Tibial nerve (tissue), 4 donors: ENCODE measurements at places on chromosomes 5 and 9. TPM values are rescaled to one million over a fixed set of nuclear protein-coding genes. Genes with fewer than 3 reads are reported as not detected.

The ERP44 gene
- total RNA-seq = 10.9 TPM

- no peak for DNase-seq
These were observed 96.2 kb downstream of the PLK2 start for GRCh38 chr5:58363461-58364249.

DNA sequence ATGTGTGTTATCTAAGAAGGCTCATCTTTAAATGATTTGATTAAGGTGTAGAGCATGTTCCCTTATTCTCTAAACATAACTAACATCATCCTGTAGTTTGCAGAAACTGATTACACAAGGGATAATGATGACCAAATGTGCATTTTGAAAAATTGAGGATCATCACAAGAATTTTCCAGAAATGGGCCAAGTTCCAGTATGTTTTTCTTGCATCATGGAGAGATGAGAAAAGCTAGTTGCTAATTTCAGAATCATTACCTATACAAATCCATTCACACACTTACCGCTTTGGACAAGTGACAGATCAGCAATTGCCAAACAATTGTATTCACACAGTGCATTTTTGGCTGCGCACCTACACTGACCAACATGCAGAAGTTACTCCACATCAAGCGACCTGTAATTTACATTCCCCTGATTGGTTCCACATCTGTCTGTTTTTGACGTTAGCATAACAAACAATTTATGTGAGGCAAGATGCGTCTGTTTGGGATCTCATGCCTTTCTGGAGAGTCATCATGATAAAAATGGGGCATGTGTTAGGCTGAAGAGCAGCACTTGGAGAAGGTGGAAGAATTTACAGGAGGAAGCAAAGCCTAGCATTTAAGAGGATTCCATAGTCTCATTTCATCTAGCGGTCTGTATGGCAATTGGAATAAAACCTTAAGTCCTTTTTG is 2.8 kb upstream of the BNC2 start:
- DNase-seq = no peak

The SLC45A2 gene
- total RNA-seq = not detected

DNA sequence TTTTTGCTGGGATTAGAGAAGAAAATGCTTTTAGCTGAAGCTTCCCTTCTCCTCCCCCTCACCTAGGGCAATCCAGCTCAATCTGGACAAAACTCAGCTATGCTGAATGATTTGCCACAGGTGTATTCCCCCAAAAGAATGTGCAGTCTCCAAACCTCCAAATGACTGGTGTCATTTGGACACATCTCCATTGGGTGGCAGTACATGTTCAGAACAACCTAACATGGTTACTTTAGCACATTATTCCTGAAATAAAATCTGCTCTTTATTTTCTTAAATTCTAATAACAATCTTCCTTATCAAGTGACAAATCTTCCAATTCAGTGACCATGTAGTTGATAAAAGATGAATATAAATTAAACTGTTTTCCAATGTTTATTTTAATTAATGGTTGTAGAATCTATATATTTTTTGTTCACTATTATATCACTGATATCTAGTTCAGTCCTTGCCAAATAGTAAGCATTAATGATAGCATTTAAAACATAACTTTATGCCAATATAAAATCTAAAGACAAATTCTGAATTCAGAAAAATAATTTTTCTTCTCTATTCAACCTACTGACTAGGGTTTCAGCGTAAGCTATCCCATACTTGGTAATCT is 61.3 kb upstream of the MOCS2 start:
- DNase-seq = peak; percentile 45

DNA sequence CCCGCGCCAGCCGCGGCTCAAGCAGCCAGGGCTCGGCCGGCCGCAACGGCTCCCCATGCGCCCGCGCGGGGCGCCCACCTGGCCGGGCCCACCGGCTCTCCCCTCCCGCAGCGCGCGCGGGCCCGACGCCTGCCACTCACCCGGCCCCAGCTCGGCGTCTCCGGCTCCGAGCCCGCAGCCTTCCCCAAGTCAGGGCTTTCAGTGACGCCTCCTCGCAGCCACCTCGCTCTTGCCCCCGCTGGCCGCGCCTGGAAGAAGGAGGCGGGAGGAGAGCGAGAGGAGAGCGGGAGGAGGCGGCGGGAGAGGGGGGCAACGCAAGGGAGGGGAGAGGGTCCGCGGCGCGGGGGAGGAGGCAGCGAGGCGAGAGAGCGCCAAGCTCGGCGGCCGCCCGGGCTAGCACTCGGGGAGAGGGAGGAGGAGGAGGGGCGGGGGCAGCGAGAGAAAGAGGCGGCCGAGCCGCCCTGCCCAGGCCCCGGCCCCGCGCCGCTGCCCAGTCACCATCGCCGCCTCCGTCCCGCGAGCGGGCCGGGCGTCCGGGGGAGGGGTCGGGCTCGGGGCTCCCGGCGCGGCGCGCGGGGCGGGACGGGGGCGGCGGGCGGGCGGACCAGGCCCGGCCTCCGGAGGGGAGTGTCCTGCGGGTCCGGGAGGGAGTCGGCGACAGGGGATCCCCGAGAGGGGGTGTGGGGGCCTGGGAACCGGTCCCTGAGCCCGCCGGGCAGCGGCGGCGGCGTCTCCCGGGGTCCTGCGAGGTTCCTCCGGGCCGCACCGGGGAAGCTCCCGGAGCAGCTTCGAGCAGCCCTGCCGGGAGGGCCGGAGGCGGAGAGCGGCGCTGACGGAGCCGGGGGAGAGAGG is at the start of gene LHFPL2:
Gene LHFPL2 (minus strand): TSS at position 414 of the 852 bp plus-strand sequence. CDS start 138,559 bp downstream, outside the sequence.
- peak; percentile 63 for DNase-seq

DNA sequence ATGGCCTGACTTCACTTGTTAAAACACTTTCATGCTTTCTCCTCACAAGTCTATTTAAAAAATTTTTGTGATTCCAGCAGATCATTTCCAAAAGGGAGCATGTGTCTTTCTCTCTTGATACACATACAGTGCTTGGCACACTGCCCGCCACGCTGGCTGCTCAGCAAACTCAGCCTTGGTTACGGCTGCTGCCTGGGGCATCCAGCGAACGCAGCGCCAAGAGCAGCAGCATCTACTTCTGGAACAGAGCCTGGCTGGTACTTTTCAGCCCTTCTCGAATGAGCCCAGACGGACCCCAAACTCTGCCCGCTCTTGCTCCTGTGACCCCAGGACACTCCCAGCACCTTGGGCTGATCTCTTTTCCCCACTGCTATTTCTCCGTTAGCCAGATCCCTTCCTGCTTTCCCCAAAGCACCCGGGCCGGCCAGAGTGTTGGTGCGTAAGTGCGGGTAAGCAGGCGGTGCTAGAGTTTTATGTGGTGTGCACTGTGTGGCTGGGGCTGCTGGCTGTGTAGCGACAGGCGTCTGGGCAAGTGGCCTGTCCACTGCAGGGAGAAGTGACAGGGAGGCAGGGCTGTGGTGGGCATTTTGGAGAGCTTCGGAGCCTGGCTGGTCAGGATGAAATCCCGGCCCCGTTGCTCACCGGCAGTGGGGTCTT is 73.2 kb downstream of the SH3PXD2B start:
- peak; percentile 73 for DNase-seq

DNA sequence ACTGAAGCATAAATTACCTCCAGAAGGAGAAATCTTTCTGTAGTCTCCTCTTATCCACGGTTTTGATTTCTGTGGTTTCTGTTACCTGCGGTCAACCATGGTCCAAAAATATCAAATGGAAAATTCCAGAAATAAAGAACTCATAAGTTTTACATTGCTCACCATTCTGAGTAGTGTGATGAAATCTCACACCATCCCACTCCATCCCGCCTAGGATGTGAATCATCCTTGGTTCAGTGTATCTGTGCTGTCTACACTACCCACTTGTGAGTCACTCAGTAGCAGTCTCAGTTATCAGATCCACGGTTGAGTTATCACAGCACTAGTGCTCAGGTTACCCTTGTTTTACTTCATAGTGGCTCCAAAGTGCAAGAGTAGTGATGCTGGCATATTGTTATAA is 371.2 kb downstream of the NFIB start:
- DNase-seq = no peak

GRCh38 chr5:167754501-167755021 is 536.9 kb upstream of the WWC1 start:
- DNase-seq = no peak

DNA sequence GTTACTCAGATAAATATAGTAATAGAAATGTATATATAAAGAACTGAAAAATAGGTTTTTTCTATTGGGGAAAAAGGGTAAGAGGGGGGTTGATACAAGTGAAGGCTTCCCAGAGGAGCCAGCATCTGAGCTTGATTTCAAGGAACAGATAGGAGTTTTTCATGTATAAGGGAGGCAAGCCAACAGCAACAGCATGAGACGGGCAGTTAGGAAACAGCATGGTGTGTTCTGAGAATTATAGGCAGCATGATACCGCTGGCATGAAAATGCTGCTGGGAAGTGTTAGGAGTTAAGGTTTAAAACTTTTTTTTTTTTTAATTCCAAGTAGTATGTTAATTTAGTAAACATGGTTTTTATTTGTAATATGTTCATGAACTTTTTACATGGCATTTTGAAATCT is 9.7 kb downstream of the CDC37L1 start:
- no peak for DNase-seq

The ACSL6 gene
- total RNA-seq = 3.3 TPM

DNA sequence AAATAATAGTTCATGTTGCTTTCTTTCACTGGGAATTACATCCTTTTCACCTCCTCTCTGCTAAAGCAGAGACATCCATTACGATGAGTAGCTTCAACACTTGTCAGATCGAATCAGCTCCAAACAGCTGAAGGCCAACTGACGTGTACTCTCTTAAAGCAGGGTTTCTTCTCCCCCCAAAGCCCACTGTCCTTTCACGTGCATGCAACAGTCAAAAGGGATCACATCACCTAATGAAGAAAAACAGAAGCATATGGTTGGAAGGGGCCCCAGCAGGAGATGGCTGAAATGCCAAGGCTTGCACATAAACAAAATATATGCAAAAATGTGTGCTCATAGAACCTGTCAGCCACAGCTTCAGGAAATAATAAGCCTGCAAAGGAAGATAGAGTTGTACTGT is 421.6 kb downstream of the ANXA1 start:
- DNase-seq = no peak

- DNase-seq = no peak
These were observed 943.7 kb downstream of the CDH18 start for GRCh38 chr5:19044311-19044710.

DNA sequence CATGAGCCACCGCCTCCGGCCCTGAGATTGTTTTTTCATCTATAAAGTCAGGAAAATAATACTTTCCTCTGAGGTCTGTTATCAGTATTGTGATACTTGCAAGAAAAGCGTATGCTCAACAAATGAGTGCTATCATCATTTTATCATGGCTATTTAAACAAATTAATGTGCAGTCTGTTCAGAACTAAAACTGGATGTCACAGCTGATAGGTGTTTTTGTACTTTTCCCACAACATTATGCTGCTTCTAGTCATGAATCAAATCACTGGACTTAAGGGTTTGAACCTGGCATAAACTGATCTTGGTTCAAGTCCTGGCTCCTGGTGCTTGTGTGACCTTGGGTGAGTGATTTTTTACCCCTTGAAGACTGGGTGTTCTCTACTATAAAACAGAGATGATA is 21.4 kb upstream of the PHF19 start:
- no peak for DNase-seq

DNA sequence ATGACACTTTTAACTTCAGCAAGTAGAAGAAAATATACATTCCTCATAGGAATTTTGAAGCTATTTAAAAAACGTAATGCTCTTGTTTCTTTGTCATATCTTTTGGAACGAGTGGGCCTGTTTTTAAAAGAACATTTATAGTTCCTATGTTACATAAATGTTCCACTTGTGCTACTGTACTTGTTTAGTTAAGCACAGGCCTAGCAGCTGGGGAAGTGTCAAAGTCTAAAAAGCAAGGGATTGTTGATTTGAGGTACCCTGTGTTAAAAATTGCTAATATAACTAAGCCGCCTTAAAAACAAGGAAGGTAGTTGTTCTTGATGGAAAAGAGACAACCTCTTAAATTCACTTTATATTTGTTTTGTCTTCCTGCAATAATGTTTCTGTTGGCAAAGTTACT is 27.2 kb upstream of the ELL2 start:
- no peak for DNase-seq
